ENCODE measurements at places on chromosomes 6 and 20.

- no peak for DNase-seq
These were observed 15.7 kb upstream of the MRAP2 start for GRCh38 chr6:84017709-84018452.

DNA sequence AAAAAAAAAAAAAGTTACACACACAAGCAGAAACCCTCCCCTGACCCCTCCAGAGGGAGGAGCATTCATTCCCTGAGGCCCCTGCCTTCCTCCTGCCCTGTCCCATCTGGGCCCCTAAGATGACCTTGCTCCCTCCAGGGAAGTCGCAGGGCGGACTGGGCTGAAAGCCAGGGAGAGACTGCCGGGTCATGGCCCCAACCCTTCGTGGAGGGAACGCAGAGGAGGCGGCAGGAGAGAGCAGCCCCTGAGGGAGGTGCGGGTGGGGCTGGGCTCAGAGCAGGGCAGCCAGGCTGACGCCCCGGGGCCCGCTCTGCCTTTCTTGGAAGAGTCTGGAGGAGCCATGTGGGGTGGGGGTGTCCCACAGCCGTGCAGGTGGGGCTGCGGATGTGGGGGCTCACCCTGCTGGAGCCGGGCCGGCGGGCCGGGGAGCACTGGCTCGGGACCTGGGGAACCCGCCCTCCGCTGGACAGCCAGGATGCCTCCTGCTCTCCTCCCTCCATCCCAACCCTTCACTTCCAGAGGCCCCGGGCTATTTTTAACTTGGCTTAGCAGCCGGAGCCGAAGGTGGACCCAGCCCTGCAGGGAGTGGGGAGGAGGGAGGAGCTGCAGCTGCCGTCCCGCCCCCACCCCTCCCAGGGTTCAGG lies 15.0 kb upstream of the ABHD16B start:
- DNase-seq: no peak

DNA sequence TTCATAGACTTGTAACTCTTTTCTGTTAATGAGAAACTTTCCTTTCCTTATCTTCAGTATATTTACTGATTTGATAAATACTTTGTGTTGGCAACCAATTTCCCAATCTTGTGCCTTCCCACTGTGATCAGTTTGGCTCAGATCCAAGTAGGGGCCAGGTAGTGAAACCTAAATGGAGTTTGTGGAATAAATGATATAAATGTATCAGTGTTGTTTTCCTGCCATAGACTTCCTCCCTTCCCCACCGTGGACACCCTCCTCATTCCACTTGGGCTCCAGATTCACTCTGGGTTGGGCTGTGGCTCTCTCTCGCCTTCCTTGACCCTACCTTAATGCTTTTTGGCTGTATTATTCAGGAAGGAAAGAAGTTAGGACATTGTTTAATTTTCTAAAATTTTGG lies 1.3 kb downstream of the ZKSCAN3 start:
- DNase-seq: no peak

DNA sequence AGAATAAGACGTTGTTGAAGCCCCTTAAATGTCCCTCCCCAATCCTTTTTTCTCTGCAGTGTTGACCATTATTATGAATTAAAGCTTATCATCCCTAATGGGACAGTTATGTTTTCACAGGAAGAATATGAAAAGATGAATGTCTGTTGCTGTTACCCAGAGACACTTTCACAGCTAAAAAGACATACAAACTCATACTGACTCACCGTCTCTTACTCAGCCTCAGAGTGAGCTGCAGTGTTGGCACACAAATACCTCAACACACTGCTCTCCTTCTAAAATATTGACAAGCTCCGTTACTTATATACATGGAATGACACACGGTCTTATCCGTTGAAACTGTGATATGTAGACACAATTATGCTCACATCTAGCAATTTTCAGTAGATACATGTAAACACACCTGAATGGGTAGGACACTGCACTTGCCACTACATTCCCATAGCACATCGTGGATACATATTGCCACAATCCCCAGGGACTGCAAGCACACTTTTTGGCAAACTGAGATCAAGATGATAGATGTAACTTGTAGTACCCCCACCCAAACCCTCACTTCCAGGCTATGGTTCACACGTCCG lies 9.6 kb upstream of the SAPCD1 start:
- no peak for DNase-seq

DNA sequence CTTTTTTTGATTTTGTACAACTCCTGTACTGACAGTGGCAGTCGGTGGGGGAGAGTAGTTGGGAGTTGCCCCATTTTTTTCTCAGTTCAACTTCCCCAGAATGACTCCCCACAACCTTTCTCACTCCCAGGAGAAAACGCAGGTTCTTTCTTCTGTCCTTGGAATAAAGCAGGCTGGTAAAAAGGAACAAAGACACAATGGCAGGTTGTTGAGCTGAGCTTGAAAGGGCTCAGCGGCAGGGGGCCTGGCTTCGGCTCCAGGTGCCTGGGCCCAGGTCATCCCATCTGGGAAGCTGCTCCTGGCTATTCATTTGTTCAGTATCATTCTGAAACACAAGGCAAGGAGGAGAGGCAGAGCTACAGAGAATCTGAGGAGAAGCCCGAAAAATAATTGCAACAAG lies 46.2 kb downstream of the PROKR2 start:
- DNase-seq: no peak

GRCh38 chr6:107576852-107577251 lies 86.9 kb downstream of the SOBP start:
- no peak for DNase-seq

GRCh38 chr6:121436960-121437850 lies 1.8 kb downstream of the GJA1 start:
- no peak for DNase-seq

GRCh38 chr6:30156262-30156599 lies 4.8 kb downstream of the TRIM10 start:
- no peak for DNase-seq

DNA sequence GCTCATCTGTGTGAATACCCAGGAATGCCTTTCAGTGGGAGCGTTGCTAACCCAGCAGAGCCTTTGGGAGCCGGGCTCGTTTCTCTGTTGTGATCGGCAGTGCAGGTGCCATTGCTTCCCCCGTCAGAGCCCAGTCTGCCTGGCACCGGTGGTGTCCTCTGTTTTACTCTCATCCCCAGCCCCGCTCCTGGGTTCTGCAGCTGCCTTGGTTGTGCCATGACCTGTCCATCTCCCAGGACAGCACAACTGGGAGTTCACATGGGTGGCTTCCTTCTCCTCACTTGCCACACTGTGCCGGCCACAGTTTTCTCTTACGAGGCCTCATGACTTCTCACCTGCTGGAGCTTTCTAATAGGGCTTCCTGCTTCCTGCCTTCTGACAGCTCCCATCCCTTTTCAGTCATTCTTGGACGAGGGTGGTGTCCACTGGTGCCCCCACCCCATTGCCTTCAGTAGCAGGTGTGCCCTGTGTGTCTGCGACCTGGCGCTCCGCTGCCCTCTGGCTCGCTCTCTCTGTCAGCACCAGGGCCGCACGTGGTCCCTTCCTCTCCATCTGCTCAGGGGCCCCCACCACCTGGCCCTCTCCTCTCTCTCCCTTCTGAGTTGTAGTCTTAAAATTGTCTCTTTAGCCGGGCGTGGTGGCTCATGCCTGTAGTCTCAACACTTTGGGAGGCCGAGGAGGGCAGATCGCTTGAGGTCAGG lies 110.9 kb downstream of the RPP40 start:
- DNase-seq: no peak

DNA sequence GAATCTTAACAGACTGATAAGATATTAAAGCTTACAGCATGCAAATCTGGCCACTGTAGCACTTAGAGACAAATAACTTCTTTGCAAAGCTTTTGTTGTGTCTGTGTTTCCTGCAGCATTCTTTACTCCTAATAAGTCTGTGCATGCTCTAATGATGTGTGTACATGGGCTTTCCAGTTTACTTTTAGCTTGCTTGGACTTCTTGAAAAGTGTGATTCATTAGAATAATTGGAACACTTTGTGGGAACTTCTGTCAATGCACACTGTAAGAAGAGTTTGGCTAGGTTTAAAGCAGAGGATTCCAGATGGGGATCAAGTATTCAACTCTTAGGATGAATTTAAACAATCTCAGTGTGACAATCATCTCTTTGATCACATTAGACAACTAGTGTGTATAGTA lies 22.1 kb upstream of the TINAG start:
- no peak for DNase-seq
